ENCODE measurements at places on chromosomes 1 and 21. TPM values are rescaled to one million over a fixed set of nuclear protein-coding genes. Genes with fewer than 3 reads are reported as not detected.

Gene GNAT2
- 0.34 TPM for total RNA-seq

DNA sequence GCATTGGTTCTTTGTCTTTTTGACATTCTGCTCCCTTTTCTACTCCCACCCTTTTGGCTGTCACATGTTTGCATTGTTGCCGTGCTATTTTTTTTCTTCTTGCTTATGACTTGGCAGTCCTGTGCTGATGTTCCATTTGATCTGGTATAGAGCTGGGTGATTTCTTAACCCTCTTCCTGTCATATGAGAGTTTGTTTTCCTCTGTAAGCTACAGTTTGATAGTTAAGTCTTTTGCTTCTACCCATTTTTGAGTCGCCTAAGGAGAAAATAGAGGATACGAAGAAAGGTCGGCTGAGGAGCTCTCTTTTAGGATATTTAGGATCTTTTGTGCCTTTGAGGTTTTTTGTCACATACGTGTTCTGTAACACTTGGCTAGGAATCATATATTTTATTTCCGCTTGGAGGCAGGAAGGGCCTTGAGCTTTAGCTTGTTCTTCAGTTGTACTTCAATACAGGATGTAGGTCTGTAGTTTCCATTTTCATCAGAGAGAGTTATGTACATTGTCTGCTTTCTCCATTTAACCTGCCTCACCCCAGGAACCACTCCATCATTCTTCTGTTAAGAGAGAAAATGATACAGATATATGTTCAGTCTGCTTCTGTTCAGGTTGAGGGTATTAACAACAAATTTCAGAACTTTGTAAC lies 150.7 kb downstream of the BACH1 start:
- DNase-seq, result no peak

- no peak for DNase-seq
These were observed 103.3 kb downstream of the PAPPA2 start for GRCh38 chr1:176566004-176566975.

DNA sequence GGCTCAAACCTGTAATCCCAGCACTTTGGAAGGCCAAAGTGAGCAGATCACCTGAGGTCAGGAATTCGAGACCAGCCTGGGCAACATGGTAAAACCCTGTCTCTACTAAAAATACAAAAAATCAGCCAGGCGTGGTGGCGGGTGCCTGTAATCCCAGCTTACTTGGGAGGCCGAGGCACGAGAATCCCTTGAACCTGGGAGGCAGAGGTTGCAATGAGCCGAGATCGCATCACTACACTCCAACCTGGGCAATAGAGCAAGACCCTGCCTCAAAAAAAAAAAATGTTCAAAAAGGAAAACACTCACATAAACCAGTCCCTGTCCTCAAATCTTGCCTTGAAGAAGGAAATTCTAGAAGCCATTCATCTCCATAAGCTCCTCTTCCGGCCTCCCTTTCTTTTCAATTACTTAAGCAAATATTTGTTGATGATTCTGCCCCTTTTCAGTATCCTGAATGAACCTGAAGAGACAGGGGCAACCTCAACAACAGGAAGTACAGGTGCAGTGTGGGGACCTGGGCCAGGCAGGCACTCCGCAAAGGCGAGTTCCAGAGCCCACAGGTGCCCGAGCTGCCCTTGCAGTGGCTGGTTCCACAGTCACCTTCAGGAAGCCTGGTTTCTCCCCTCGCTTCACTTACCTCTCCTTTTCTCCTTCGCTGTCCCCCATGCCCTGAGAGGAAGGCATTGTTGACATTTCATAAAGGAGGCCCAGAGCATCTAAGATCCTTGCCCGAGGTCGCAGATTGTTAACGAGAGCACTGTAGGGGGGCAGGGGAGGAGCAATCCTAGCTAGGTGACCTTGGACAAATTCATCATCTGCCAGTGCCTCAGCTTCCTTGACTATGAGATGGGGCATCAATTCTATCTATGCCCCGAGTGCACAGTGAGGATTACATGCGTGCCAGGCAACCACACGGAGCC lies 8.9 kb upstream of the LEFTY1 start:
- DNase-seq, result no peak

GRCh38 chr1:5720484-5720883 lies 271.7 kb downstream of the NPHP4 start:
- no peak for DNase-seq
